Hematopoietic multipotent progenitor cell treated with erythropoietin and hydrocortisone succinate and interleukin-3 and kit ligand, for 15 days (in vitro differentiated cells): ENCODE measurements at places on chromosomes 3 and 15.

- DNase-seq, result no peak
Observed at GRCh38 chr3:14278265-14278798, 99.7 kb downstream of the LSM3 start.

DNA sequence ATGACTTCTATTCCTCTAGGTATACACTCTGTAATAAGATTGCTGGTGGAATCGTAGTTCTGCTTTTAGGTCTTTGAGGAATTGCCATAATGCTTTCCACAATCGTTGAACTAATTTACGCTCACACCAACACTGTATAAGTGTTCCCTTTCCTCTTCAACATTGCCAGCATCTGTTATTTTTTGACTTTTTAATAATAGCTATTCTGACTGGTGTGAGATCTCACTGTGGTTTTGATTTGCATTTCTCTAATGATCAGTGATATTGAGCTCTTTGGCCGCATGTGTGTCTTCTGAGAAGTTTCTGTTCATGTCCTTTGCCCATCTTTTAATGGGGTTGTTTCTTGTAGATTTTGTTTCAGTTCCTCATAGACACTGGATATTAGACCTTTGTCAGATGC lies 12.8 kb downstream of the NXPE3 start:
- DNase-seq, result no peak

- no peak for DNase-seq
Observed at GRCh38 chr3:46881596-46882376, 4.3 kb downstream of the PTH1R start.

GRCh38 chr3:108053067-108053466 lies 37.8 kb downstream of the CD47 start:
- no peak for DNase-seq

DNA sequence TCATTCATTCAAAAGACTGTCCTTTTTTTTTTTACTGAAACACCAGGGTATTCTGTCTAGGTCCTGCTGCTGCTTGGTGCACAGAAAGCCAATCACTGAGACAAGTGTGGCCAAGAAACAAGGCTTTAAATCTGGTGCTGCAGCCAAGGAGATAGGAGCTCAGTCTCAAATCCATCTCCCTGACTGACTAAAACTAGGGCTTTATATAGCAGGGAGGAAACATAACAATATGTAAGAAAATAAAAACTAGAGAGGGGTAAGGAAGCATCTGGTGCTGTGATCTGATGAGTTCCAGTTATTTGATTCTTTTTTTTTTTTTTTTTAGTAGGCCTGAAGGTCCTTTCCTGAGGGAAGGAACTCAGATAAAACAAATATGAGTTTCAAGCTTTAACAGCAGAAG lies 139.8 kb downstream of the ATG7 start:
- no peak for DNase-seq

GRCh38 chr3:5226783-5227182 lies 39.3 kb downstream of the EDEM1 start:
- peak; percentile 11 for DNase-seq

DNA sequence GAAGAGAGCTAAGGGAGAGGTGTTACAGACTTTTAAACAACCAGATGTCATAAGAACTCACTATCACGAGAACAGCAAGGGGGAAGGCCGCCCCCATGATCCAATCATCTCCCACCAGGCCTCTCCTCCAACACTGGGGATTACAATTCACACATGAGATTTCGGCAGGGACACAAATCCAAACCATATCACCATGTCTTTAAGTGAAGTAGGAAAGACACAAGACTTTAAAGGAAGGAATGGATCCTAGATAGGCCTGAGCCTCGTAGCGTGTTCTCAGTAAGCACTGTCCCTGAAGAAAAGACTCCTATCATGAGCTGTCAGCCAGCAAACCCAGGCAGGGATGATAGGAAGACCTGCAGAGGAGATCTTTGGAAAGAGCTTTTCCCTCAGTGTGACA lies 15.1 kb upstream of the RPS27L start:
- DNase-seq, result no peak

GRCh38 chr3:66115858-66116654 lies 77.3 kb upstream of the MAGI1 start:
- no peak for DNase-seq

DNA sequence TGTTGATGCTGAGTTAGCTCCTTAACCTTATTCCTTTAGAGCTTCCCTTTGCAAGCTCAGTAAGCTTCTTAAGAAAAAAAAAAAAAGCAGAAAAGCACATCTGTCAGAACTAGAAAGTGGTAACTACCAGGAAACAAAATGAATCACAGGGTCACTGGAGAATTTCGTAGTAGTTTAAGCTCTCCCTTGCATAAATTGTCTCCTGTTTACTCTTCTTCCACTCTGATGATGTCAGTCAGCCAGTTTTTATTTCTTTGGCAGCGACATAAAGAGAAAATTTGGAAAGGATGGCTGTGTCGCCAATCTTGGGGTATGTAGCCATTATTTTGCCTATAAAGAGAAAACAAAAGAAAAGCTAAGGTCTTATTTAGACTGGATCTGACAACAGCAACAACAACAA lies 3.2 kb upstream of the GABRR3 start:
- no peak for DNase-seq

DNA sequence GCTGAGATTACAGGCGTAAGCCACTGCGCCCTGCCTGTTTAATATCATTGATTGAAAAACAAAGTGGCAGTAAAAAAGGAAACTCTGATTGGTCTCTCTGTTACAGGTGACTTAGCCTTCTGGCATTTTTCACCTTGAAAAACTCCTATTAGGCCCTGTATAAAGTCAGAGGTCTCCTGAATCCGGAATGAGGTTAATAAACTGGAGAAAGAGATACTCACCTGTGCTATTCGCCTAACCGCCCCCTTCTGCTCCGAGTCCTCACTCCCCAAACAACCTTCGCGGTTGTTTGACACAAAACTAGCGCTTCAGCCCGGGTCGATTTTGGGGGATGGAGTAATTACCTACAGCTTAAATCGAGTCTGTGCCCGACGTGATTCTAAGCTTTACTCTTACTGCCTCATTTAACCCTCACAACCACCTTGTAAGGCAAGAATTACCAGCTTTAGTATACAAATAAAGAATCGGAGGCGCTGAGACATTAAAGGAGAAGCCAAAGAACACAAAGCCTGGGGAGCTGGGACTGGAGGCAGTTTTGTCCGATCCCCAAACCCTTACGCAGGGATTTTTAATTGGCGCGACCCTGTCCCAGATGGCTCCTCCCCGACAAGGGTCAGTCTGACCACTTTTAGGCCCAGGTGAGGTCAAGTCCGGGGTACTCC lies 441 bp downstream of the CEP70 start:
- DNase-seq, result no peak

- DNase-seq, result no peak
Observed at GRCh38 chr3:139893963-139894642, 40.9 kb upstream of the CLSTN2 start.

GRCh38 chr3:147391781-147392624 lies 14.3 kb downstream of the ZIC4 start:
- no peak for DNase-seq

DNA sequence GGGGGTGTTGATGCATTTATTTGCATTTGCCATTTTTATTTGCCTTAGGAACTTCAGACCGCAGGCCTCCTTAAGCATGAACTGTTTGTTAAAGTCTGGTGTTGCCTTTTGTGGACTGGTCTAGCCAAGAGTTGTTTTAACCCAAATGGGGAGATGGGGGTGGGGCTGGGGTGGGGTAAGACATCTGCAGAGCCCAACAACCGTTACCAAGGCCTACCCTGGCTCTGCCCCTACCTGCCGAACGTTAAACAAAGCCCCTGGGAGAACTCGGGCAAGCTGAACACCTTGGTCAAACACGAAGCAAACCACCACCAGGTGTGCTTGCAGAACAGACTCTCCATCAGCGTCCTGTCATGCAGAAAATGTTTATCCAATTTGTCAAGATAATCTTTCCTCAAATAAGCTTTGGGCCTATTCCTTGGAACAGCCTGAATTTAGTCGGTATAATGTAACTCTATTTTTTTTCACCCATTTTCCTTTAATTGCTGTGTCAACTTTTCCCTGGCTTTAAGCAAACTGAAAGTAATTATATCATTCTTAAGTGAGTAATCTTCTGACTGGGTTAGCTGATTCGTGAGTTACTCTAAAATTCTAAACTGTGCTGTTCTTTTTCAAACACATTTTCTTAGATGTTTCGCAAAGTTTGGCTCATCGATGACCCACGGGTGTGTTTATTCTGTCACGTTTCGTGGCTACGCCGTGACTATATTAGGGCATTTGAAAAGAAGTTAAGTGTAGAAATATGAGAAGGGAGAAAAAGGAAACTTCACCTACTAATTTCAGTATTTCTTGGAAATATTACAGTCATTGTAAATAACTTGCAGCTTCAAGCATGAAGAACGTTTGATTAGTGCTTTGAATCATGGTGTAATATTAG lies 127.6 kb downstream of the SOX2 start:
- no peak for DNase-seq

GRCh38 chr3:128870347-128870746 lies 9.1 kb upstream of the ACAD9 start:
- no peak for DNase-seq

- DNase-seq, result no peak
Observed at GRCh38 chr3:104717828-104718196, 648.9 kb upstream of the ALCAM start.

- no peak for DNase-seq
Observed at GRCh38 chr15:59255680-59256336, 49.2 kb downstream of the LDHAL6B start.

DNA sequence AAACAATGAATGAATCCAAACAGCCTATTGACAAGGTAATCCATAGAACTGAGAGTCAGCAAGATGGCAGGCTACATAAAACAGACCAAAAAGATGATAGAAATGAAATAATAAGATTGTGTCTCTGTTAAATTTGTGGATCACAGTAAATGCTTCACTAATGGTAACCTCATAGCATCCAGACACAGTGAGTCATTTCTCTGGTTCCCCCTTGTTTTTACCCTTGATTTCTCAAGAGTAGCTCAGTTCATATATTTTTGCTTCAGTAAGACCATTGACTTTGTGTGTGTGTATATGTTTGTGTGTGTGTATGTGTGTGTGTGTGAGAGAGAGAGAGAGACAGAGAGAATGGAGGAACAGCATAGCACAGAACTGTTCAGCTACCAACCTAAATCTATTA lies 546.9 kb downstream of the RBMS3 start:
- no peak for DNase-seq

DNA sequence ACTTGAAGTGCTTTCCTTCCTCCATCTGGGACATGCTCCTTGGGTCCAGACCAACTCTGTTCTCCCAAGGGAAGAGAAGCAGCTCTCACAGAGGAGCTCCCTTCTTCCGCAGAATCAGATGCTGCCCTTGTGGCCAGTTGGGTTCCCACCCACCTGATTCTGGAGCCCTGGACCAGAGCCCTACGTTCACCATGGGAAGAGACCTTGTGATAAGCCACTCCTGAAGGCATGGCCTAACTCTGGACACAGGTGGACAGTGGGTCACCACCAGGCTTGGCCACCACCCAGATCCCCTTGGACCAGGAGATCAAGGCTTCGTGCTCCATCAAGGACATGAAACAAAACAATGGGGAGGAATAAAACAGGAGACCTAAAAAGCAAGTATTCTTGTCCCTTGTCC lies 172.2 kb downstream of the RPLP1 start:
- DNase-seq, result no peak

GRCh38 chr15:38690719-38691332 lies 126.2 kb upstream of the RASGRP1 start:
- peak; percentile 61 for DNase-seq

GRCh38 chr3:188510366-188510765 lies 356.4 kb downstream of the LPP start:
- no peak for DNase-seq

DNA sequence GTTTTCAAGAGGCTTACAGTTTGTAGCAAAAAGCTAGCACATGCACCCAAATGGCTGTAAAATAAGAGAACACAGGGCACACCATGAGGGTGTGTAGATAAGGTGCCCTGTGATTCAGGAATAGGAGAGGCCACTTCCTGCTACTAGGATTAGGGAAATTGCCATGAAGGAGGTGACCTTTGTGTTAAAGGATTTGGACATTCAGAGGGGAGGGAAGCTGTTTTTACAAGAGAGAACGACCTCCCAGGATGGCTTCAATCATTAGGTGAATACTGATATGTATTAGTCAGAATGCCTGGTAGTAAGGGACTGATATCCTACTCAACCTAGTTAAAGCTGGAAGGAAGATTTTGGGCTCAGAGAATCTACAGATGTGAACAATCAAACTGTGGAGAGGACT lies 35.7 kb upstream of the ABHD17C start:
- DNase-seq, result no peak

DNA sequence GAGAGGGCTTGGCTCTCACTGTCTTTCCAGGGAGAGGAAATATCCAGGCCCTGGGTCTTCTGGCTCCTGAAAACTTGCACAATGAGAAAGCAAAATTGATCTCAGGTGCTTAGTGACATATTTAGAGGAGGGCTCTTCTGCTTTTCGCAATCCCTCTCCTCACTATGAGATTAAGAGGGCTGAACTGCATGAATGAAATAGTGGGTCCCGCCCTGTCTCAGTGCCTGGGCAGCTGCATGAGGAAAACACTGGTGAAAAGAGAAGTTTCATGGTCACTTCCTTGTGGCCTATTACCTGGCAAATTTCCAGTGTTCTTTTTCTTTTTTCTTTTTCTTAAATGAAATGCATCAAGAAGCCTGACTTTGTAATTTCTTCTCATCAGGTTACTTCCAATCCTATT lies 73.5 kb downstream of the TRAK1 start:
- peak; percentile 39 for DNase-seq

DNA sequence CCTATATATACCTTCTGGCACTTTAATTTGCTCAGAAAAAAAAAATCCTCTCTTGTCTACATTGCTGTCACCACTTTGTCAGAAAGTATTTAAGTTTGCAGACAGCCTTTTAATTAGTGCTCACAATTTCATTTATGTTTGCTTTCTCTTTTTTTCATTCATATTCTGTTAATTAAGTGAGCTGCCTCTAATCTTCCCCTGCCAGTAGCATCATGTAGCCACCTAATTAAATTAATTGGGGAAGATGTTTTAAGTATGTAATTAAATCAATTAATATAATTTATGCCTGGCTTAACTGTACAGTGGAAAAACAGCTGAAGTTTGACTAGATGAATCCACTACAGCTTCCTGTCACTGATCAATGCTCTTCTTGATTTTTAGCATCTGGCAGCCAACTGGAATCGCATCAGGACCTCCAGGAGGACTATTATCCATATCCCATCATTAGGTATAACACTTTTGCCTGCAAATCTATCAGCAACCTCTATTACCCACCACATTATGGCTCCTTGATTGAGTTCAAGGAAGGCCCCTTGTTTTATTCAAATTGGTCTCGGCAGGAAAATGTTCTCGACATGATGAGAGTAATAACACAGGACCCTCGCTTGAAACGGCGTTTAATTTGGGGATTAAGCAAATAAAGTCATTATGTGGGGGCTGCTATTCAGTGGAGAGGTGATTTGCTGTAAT lies 118.5 kb downstream of the IQCH start:
- DNase-seq, result no peak

GRCh38 chr3:15823092-15823491 lies 25.3 kb upstream of the ANKRD28 start:
- DNase-seq, result no peak

GRCh38 chr3:113070681-113071113 lies 79.9 kb downstream of the GTPBP8 start:
- DNase-seq, result no peak

GRCh38 chr3:186067360-186068242 lies 41.3 kb downstream of the ETV5 start:
- no peak for DNase-seq
